ENCODE measurements at places on chromosomes 13 and 19.
A peak's percentile ranks its signal among the peaks of the same experiment; 100 is the strongest.

- DNase-seq: peak; percentile 77
Measured at GRCh38 chr19:1243768-1244692, 2.5 kb downstream of the ATP5F1D start.

GRCh38 chr19:28655054-28655453 lies 557.9 kb downstream of the UQCRFS1 start:
- no peak for DNase-seq

GRCh38 chr13:78596736-78597601 lies 6.4 kb downstream of the POU4F1 start:
- no peak for DNase-seq

GRCh38 chr19:13959962-13960862 lies 7.9 kb downstream of the DCAF15 start:
- DNase-seq: no peak

GRCh38 chr13:97139691-97140090 lies 82.4 kb upstream of the MBNL2 start:
- no peak for DNase-seq

GRCh38 chr19:38932425-38933179 lies 1.9 kb downstream of the MRPS12 start:
- DNase-seq: no peak

DNA sequence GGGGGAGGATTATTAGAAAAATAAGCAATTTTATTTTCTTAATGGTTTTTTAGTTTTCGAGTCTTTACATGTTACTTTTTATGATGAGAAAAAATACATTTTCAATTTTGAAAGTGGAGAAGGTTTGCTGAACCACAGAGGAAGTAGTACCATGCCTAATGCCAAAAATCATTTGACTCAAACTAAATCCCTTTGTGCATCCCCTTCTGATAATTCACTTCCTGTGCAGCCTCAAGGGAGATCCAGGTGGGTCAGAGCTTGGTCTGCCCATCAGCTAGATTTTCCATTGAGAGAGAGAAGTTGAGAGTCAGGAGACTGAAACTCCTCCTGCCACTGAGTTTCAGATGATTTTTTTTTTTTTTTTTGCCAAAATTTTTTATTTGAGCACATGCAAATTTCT lies 571.7 kb downstream of the LIG4 start:
- no peak for DNase-seq

DNA sequence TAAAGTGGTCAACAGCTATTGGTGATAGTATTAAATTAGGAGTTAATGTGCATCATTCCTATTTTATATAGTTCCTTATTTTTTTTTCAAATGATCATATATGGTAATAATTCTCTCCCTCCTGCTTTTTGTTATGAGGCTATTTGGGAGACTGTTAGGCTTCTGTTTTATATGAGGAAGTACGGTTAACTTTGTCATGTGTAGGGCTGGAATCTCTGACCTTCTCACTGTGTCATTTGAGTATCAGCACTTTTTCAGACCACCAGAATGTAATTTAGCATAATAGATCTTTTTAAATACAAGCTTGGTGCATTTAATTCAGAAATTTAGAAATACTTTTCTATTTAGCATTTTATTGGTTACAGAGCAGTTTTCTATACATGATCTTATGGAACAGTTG lies 7.7 kb downstream of the DGKH start:
- DNase-seq: no peak

DNA sequence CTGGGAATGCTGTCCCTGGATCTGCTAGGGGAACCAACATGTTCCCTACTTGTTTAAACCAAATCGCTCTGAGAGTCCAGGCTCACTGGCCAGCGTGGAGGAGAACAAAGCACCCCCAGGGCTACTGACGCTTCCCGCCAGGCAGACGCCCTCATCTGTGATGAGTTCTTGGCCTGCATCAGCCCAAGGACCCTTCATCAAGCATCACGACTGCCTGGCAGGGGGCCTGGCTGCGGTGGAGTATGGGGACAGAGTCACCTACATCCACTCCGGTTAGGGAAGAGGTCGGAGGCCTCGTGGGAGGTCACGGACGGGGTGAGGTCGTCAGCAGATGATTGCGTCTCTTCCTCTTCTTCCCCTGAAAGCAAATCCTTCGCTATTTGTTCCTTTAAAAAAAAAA lies 17.7 kb downstream of the MIER2 start:
- no peak for DNase-seq

DNA sequence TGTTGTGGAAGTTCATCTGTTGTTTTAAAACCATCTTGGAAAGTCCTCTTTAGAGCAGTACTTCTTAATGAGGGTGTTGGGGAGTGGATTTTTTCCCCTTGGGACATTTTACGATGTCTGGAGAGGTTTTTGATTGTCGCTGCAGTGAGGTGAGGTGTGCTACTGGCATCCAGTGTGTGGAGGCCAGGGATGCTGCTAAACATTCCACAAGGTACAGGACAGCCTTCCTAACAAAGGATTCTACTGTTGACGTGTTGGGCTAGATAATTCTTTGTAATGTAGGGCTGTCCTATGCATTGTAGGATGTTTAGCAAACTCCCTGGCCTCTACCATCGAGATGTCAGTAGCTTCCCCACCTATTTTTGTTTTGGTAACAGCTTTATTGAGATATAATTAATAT lies 33.3 kb downstream of the NAA16 start:
- DNase-seq: no peak

- no peak for DNase-seq
Measured at GRCh38 chr19:1434040-1434366, 4.2 kb upstream of the RPS15 start.

DNA sequence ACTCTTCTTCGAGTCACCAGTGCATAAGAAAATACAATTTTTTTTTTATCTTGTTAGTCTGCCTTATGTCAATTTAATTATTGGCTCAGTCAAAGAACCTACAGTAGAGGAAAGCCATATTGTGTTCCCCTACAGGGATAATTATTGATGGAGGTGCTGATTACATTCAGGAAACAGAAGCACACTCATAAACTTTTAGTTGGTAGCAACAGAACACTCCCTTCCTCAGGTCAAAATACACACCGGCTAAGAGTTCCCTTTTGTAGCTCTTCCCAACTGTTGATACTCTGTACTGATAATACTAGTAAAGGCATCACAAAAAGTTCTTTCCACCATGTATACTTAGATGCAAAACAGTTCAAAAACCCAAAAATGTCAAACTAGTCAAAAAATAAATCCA lies 18.4 kb downstream of the FOXO1 start:
- no peak for DNase-seq

DNA sequence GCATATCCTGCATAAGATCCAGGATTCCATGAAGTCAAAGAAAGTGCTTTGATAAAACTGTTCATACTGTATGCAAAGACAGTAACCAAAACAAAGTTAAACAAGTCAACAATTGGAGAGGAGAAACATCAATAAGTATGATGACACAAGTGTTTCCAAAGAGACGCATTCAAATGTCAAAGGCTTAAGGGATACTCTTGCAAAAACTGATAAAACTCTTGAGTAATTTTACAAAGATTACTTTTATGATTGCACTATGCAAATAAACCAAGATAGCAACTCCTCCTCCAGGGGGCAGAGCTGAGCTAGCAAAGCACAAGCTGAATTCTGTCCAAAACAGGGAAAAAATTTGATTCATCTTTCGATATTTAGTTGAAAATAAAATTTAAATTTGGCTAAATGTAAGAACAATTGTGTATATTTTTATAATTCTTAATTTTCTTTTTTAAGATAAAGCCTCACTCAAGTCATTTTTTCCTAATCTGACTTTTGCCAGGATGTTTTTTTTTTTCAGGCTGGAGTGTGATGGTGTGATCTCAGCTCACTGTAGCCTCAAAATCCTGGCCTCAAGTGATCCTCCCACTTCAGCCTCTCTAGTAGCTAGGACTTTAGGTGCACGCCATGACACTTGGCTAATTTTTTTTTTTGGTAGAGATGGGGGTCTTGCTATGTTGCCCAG lies 84.0 kb downstream of the MZT1 start:
- no peak for DNase-seq

DNA sequence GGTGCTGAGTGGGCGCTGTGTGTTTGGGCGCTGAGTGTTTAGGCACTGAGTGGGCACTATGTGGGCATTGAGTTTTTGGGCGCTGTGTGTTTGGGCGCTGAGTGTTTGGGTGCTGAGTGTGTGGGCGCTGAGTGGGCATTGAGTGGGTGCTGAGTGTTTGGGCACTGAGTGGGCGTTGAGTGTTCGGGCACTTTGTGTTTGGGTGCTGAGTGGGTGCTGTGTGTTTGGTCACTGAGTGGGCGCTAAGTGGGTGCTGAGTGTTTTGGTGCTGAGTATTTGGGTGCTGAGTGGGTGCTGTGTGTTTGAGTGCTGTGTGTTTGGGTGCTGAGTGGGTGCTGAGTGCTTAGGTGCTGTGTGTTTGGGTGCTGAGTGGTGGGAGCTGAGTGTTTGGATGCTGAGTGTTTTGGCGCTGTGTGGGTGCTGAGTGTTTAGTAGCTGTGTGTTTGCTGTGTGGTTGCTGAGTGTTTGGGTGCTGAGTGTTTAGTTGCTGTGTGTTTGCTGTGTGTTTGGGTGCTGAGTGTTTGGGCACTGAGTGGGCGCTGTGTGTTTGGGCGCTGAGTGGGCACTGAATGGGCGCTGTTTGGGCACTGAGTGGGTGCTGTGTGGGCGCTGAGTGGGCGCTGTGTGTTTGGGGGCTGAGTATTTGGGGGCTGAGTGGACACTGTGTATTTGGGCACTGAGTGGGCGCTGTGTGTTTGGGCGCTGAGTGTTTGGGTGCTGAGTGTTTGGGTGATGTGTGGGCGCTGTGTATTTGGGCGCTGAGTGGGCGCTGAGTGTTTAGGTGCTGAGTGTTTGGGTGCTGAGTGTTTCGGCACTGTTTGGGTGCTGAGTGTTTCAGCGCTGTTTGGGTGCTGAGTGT lies 47.2 kb upstream of the F7 start:
- DNase-seq: no peak

- DNase-seq: no peak
Measured at GRCh38 chr13:21354721-21355120, 104.4 kb downstream of the ZDHHC20 start.

- DNase-seq: no peak
Measured at GRCh38 chr13:91816263-91816807, 417.9 kb downstream of the GPC5 start.

GRCh38 chr19:30722186-30722585 lies 350.0 kb downstream of the ZNF536 start:
- DNase-seq: no peak

DNA sequence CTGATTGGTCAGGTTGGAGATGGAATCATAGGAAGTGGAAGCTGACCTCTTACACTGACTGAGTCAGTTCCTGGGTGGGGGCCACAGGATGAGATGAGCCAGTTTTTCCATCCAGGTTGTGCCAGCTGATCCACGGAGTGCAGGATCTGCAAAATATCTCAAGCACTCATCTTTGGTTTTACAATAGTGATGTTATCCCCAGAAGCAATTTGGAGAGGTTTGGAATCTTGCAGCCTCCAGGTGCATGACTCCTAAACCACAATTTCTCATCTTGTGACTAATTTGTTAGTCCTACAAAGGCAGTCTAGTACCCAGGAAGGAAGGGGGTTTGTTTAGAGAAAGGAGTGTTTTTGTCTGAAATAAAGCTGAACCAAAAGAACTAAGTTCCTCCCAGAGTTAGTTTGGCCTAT lies 212.8 kb downstream of the SLITRK6 start:
- no peak for DNase-seq

DNA sequence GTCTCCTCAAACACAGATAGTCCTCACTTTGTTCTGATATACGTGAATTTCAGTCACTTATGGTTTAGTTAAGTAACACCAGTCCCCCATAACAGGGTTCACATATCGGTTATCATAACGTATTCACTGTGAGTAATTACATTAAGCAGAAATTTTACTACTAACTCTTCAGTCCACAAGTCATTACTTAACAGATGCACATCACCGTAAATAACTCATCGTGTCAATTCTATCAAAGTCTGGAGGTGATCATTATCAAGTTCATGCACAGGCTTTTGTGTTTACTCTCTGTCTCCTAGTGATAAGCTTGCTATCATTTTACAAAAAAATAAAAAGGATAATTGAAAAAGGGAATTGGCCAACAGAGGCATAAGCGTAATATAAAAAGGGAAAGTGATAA lies 287.4 kb upstream of the ATXN8OS start:
- DNase-seq: no peak

- DNase-seq: no peak
Measured at GRCh38 chr13:32501064-32501463, 37.5 kb downstream of the N4BP2L2 start.

DNA sequence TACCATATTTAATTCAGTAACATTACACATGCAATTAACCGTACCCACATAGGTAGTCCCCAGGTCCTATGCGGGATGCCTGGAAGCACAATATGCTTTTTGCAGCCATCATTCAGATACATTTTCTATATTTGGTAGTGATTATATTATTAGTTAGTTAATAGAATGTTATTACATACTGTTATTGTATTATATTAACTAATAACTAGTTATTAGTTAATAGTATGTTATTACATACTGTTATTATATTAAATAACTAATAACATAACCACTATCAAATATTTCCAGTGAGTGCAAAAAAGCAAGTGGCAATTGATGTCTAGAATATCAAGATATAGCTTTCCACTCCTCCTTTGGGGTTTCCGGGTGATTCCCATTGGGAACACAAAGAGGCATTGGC lies 45.5 kb upstream of the CYP2A7 start:
- no peak for DNase-seq

- no peak for DNase-seq
Measured at GRCh38 chr13:90281709-90282108, 1065.8 kb upstream of the MIR17HG start.

DNA sequence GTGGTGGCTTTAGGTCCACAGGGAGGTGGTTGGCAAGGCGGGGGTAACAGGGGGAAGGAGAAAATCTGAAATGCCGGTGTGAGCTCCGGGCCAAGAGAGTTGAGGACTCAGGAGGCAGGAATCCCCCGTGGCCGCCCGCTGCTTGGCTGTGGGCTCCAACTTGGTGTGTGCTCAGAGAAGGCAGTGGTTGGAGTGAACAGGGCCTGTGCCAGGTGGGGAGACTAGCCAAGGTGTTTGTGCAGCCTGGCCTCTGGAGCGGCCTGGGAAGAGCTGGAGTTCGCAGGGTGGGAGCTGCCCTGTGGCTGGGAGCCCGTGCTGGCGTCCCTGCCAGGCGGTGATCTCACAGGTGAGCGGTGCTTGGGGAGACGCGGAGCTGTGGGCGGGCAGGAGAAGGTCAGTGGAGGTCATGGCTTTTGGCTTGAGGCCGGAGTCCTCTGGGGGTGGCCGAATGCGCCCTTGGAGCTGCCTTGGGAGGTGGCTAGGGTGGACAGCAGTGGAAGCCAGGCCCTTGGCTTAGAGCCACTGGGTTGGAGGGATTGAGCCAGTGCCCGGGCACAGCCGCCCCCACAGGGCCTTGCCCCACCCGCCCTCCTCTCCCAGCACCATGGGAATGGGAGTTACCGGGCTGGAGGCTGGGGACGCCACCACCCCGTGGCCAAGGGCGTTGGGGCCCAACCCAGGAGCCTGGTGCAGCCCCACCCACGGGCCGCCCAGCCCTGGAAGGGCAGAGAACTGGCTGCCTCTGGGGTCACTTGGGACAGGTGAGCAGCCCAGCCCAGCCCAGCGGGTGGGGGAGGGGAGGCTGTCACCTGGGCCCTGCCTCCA lies 7.1 kb upstream of the CIRBP start:
- DNase-seq: no peak

- no peak for DNase-seq
Measured at GRCh38 chr13:26678330-26678729, 82.3 kb downstream of the GPR12 start.

- no peak for DNase-seq
Measured at GRCh38 chr19:38452430-38453366, 19.2 kb downstream of the RYR1 start.

- no peak for DNase-seq
Measured at GRCh38 chr19:29501816-29502580, 23.8 kb upstream of the VSTM2B start.
